ENCODE measurements at places on chromosomes 5 and 9.

DNA sequence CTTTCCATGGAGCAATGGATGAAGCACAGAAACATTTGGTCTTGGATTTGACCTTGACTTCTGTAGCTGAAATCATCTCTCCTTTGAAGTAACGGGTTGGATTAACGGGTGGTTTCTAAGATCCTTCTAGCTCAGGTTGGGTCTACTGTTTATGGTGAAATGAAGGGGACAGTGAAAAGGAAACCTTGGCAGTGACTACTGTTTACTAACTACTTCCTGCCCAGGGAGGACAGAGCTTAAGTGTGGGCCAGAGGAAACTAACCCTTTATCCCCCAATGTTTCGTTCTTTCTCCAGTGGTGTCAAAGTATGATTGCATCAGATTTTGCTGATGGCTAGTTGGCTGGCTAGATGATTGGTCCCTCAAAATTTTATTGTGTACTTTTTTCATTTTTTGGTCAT, 22.2 kb downstream of the SKP2 start:
- peak; percentile 40 for DNase-seq

DNA sequence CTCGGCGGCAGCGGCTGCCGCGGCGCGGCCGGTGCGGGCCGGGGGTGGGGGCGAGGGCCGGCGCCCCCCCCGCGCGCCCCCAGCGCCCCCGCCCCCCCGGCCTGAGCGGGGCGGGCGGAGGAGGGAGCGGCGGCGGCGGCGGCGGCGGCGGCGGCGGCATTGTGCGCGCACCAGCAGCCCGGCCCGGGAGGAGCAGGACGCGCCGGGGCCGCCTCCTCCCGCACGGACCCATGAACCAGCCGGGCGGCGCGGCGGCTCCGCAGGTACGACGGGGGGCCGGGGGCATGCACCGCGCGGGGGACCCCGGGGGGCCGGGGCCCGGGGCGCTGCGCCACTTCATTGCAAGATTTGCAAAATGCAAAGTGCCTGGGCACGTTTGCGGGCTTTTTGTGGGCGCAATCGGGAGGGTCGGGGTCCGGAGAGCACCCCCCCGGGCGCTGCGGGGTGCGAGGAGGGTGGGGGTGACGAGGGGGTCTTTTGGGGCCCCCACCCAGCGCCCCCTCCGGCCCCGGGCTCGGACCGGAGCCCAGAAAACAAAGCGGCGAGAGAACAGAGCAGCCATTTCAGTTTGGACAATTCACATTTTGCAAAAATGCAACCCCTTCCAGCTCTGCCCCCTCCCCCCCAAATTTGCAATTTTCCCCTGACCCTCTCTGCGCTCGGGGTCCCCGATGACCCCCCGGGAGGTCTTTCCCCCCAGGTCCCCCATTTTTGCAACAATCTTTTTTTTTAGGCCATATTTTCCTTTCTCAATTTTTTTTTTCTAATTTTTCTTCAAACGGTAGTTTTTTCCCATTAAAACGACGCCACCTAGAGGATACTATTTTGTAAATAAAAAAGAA, at the start of gene ZNF618:
TSS of gene ZNF618 (plus strand) at position 159 of the 842 bp plus-strand sequence. CDS start at position 231, 72 bp downstream.
- peak; percentile 30 for DNase-seq

DNA sequence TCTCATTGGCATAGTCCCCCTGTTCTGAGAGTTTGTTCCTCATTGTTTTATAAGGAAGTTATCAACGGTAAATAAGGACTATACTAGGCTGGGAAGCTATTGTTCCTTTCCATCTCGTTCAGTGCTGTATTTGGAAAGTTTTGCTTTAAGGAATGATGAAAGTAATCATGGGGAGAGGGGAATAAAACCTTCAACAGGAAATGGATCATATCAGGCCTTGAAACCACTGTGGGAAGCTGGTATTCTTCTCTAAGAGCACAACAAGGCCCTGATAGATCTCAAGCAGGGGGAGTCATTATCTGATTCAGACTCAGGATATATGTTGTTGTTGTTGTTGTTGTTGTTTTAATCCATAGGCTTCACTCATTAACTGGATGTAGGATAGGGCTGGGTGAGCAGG, 474.5 kb downstream of the ENC1 start:
- DNase-seq: peak; percentile 69

GRCh38 chr5:111134864-111135263, 42.7 kb downstream of the WDR36 start:
- no peak for DNase-seq

DNA sequence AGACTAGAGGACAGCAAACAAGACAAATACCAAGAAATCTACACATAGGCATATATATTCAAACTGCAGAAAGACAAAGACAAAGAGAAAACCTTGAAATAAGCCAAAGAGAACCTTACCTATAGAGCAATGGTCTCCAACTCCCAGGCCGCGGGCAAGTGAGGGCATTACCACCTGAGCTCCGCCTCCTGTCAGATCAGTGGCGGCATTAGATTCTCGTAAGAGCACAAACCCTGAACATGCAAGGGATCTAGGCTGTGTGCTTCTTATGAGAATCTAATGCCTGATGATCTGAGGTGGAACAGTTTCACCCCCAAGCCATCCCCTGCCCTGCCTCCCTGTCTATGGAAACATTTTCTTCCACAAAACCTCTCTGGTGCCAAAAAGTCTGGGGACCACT, 101.0 kb upstream of the MRPS30 start:
- no peak for DNase-seq
